Left kidney (tissue), 8 donors: ENCODE measurements at places on chromosomes 5 and 9. TPM values are rescaled to one million over a fixed set of nuclear protein-coding genes. Genes with fewer than 3 reads are reported as not detected.

DNA sequence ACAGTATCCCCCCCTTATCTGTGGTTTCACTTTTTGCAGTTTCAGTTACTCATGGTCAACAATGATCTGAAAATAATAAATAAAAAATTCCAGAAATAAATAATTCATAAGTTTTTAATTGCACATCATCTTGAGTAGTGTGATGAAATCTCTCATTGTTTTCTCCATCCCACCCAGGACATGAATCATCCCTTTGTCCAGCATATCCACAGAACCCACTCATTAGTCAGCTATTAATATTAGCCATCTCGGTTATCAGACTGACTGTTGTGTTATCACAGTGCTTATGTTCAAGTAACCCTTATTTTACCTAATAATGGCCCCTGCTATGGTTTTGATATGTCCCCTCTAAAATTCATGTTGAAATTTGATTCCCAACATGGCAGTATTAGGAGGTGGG is 40.7 kb downstream of the FAM114A2 start:
- DNase-seq = no peak

The PCDHA8 gene
- polyA plus RNA-seq = 0.17 TPM

The ADAMTS13 gene
- polyA plus RNA-seq = 10.9 TPM

- no peak for DNase-seq
Observed at GRCh38 chr5:14184725-14185124, 41.6 kb downstream of the TRIO start.

The SH3TC2 gene
- polyA plus RNA-seq = 0.96 TPM

DNA sequence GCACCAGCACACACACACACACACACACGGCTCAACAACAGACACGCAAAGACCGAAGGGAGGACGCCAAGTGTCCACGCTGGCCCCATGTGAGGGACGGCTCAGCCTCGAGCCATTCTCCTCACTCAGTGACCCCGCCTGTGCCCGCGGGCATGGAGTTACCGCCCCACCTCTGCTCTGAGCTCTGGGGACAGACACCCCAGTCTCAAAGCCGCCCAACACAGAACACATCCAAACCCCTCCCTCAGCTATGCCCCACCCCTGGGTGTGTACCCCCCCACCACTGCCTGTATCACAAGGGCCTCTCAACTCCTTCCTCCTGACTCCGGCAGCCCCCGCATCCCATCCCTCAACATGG is 81.2 kb downstream of the CAMSAP1 start:
- no peak for DNase-seq

DNA sequence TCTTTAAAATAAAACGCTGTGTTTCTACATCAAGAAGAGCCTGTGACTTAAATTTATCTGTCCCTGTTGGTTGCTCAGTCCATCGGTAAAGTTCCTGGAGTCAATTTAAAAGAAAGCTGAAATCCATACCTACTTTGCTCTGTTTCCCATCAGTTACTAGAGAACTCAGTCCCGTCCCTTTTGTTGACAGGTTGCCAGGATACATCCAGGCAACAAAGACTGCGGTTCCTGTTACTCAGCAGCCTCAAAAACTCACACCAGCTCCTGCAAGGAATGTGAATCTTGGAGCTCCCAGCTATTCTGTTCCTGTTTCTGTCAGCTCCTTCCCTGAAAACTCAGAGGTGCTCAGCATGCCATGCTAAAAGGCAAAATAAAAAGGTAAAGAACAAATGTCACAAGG is at the start of gene ZNF474:
ZNF474 (plus strand) TSS at position 241 of the 400 bp plus-strand sequence. CDS start 22,445 bp downstream, outside the sequence.
- peak; percentile 86 for DNase-seq

- peak; percentile 90 for DNase-seq
Observed at GRCh38 chr5:140547508-140548299, at the start of gene EIF4EBP3. EIF4EBP3 (plus strand) TSS chr5:140547662; CDS start chr5:140547738, 76 bp downstream.

- DNase-seq = no peak
Observed at GRCh38 chr5:178869577-178869976, 9.8 kb downstream of the ZNF354B start.

The SPARC gene
- 1,957 TPM for polyA plus RNA-seq

DNA sequence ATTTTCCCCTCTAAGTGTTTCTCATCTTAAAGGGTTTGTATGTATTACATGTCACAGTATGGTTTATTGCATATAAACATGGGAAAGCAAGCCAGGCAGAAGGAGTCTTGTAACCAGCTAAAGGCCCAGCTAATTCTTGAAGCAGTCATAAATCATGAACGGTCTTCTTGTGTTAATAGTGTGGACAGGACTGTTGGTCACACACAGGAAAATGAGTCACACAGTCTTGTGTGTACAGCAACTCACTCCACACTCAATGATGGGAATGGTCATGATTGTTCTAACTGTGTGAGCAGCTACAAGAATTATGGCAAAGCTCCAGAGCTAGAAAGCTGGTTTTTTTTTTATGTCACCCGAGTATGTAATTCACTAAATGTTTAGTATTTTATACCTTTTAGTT is 123.9 kb downstream of the GHR start:
- peak; percentile 14 for DNase-seq

The DOK3 gene
- polyA plus RNA-seq = 5.3 TPM

The GCNT1 gene
- polyA plus RNA-seq = 5.3 TPM

DNA sequence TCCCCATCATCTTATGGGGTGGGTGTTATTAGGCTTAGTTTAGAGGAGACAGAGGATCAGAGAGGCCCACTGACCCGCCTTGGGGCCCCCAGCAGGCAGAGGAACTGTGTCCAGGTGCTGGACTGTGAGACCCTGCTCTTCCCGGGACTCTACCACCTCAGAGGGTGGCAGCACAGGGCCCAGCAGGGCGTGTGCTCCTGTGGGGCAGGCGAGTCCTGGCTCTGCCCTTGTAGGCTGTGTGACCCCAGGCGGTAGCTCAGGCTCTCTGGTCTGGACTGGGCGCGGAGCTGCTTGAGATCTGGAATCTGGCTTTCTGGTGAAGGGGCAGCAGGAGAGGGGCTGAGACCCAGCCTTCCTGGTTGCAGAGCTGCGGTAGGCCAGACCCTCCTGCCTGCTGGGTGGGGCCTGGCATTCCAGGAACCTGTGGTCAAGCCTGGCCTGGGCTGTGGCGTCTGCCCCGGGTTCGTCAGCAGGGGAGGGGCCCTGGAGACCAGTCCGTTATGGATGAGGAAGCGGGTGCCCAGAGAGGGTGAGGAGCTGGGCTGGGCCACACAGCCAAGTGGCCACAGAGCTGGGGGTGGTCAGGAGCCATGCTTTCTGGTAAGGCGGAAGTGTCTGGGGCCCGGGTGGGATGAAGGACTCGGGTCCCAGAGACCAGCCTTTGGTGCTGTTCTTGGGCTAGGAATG is 46.5 kb downstream of the RXRA start:
- no peak for DNase-seq

DNA sequence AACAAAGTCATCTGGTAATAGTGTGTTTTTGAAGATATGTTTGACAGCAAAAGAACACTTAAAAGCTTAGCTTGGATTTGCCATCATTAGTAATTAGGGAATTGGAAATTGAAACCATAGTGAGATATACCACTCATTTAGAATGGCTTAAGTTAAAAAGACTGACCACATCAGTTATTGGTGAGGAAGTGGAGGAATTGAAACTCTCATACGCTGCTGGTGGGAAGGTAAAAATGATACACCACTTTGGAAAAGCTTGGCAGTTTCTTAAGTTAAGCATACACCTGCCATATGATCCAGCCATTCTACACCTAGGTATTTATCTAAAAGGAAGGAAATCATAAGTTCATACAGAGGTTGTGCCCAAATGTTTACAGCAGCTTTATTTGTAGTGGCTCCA is 213.2 kb downstream of the TRIO start:
- no peak for DNase-seq

DNA sequence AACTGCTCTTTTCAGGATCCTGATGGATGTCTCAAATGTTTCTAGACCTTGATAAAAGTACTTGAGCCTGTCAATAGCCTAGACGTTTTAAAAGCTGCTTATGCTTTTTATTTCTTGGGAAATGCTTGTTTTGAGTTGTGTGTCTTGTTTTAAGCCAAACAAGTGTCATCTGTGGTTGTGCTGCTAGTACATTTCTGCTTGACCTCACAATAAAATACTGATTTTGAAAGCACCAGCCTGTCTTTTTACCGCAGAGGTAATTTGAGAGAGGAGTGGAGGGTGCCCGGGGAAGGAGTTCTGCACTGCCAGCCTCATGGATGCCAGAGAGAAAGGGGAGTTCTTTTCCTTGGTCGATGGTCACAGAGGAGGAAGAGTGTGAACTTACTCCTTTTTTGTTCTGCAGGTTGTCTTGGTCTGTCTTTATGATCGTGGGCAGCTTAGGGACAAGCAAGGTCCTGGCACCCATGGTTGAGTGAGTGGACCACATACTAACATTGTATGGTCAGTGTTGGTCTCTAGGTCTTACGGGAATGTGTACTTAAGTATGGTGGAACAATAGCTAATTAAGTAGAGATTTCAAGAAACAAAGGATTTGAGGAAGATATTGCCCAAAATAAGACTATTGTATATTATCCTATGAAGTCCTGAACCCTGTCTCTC is 61.0 kb downstream of the TRIO start:
- no peak for DNase-seq

DNA sequence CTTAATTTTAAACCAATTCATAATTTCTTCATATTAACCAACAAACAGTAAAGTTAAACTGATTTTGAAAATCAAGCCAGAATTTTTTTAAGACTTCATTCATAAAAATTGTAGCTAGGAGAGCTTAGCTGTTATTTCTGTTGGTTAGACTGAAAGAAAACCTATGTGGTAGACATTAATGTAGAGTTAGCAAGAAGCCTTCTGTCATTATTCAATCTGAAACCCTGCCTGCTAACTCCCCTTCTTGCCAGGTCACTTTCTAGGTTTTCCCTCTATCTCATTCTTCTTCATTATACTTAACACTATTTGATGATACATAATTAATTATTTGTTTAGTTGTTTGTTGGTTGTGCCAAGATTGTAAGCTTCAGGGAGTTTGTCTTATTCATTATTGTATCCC is 304.3 kb upstream of the MEF2C start:
- DNase-seq = no peak

GRCh38 chr9:88805217-88805943 is 185.9 kb upstream of the S1PR3 start:
- no peak for DNase-seq

GRCh38 chr5:167014401-167015056 is 1276.9 kb upstream of the WWC1 start:
- no peak for DNase-seq

GRCh38 chr9:131642496-131643083 is 97.3 kb downstream of the PRRT1B start:
- DNase-seq = no peak

GRCh38 chr9:82091610-82092009 is 103.0 kb downstream of the SPATA31D1 start:
- DNase-seq = no peak

The GDNF gene
- polyA plus RNA-seq = 17.5 TPM

DNA sequence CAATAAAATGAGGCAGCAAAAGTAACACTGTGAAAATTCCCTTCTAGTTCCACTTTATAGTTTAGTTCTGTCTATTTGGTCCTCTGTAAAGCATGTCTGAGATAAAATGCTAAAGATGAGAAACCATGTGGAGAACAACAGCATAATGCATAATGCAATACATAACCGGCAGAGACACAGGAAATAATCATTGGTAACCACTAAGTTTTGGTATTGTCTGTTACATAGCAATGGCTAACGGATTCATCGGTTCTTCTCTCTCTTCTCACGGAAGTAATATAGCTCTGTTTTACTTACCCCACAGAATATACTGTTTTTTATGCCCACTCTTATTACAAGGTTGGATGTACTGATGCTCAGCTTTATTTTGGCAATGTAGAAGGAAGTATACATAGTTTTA is 158.9 kb downstream of the FAM174A start:
- no peak for DNase-seq

DNA sequence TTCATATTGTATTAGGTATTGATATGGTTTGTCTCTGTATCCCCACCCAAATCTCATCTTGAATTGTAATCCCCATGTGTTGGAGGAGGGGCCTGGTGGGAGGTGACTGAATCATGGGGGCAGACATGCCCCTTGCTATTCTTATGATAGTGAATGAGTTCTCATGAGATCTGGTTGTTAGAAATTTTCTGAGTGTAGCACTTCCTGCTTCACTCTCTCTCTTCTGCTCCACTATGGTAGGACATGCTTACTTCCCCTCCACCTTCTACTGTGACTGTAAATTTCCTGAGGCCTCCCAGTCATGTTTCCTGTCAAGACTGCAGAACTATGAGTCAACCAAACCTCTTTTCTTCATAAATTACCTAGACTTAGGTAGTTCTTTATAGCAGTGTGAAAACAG is 187.4 kb upstream of the SLC24A2 start:
- DNase-seq = no peak
